HTR-8/SVneo (cell line): ENCODE measurements at places on chromosomes 11 and 22.

GRCh38 chr11:75147875-75148263 lies 3.0 kb upstream of the SLCO2B1 start:
- DNase-seq = no peak

- no peak for DNase-seq
Observed at GRCh38 chr11:134267966-134268365, 8.2 kb upstream of the GLB1L3 start.

DNA sequence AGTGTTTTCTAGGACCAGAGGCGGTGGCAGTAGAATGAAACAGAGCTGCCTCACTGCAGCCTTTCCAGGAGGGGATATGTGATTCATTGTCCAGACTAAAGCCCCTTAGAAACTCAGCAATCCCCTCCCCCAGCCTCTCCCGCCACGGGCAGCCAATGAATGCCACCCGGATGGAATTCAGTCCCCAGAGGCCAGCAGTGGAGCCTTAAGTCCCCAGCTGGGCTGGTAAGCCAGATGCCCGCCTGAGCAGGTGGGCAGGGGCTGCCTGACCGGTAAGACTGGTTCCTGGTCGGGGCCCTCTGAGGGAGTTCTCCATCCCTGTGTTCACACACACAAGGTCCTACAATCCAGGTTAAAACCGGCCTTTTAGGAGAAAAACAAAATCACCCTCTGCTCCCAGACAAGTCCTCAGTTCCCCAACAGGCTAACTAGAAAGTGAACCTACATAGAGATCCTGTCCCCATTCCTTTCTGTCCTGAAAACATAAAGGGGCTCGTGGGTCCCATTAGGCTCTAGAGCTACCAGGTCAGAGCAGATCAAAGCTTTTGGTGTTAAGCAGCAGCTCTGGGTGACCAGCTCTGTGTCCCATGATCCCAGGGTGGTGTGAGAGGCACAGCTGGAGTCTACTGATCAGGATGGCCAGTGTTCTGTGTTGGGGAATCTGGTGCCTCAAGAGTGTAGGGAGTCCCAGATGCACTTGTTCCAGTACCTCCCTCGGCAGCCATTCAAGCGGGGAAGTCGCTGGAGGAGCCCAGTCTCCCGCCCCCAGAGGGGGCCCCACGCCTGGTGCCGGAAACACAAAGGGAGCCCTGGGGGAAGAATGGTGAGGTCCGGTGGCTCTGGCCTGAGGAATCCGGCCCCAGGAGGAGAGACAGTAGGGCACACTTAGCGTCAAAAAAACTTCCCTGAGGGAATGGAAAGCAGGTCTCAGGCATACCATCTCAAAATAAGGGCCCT lies 2.6 kb downstream of the PATZ1 start:
- DNase-seq = no peak

DNA sequence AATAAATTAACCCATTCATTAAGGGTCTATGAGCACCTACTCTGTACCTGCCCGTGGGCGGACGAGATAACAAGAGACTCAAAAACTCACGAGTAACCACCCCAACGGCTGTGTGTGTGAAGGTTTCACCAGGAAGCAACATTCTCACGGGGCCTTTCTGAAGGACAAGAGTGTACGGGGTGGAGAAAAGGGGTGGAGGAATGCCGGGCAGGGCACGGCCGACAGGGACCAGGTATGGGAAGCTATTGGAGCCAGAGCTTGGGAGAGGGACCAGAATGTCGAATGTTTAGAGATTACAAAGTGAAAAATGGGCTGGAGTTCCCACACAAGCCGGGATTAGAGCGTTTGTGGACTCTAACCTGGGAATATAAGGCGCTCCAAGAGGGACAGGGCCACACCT lies 1.6 kb downstream of the KMT5B start:
- DNase-seq = no peak

DNA sequence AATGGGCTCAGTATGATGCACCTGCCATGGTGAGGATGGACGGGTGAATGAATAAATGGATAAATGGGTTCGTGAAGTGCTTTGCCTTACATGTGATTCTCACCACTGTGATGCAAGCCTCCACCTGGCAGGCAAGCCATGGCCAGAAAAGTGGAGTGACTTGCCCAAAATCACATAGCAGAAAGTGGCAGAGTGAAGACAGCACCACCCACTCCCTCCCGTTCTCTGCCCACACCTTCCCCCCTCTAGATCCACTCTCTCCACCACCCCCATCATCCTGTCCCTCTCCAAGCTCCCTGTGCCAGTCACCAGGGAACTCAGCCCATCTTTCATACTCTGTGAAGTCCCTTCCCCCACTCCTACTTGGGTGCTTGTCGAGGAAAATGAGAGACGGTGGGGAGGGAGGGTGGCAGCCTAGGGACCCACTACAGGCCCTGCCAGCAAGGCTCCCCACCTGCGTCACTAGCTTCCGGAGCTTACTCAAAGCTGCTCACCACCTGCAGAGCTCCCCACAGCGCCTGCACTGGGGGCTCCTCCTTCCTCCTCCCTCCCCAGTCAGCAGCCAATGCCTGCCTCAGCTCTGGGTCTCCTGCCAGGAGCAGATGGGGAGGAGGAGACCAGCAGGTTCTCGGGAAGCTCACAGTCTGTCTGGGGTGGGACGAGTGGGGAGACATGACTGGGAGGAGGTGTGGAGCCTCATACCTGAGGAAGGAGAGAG lies 82.3 kb downstream of the PDE2A start:
- no peak for DNase-seq

DNA sequence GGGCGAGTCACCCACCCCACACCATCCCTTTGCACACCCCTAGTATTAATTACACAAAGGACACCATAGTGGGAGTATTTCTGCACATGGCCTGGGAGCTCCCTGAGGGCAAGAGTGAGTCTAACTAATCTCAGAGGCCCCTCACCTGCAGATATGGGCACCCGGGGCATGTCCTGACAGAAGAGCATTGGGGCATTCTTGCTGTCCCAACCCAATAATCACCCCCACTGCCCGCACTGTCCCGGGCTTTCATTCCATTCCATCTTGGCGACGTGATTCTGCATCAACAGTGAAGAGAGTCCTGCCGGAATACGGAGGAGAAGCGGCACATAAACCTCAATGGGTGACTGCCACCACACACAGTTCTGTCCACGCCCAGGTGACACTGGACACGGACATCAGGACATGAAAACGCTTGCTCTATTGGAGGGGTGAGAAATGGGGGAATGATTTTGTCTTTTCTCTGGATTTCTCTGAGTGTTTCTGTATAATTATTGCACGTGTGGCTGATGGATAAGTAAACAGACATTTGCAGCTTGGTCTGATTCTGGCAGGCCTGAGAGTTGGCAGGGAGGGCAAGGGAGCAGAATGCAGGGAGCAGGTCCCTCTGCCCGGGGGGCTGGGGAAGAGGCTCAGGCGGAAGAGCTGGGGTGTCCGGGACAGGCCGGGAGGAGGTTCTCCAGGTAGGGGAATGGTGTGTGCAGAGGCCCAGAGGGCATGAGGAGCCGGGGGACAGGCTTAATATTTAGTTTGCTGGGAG lies 38.2 kb downstream of the SCUBE1 start:
- DNase-seq = no peak

GRCh38 chr11:62917906-62918502 lies 3.2 kb downstream of the CHRM1 start:
- DNase-seq = no peak

- DNase-seq = no peak
Observed at GRCh38 chr11:11422411-11423128, 69.5 kb upstream of the CSNK2A3 start.

GRCh38 chr22:17955590-17956379 lies 68.6 kb downstream of the MICAL3 start:
- no peak for DNase-seq

- no peak for DNase-seq
Observed at GRCh38 chr11:118763041-118763440, 27.9 kb downstream of the DDX6 start.
